Left renal pelvis (tissue), 4 donors: ENCODE measurements at places on chromosomes 11 and 22.

DNA sequence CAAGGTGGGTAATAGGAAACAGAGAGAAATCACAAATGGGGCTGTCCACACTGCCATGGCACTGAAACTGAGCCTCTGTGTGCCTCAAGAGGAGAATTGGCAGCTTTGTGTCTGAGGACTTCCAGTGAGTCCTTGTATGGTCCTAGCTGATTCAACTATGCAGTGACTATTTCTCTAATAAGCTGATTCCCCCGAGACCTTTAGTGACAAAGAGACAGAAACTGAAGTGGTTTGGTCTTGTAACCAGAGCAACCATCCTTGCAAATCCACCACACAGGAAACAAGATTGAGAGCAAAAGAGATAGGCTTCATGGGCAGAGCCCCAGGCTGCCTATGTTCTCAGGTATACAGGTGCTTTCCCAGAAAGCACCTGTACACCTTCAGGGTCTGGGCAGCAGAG lies 1038.5 kb downstream of the NTM start:
- DNase-seq, result no peak

- no peak for DNase-seq
Measured at GRCh38 chr22:44225812-44226211, 45.1 kb downstream of the PARVG start.

- DNase-seq, result no peak
Measured at GRCh38 chr11:85930879-85931366, 75.7 kb downstream of the CCDC83 start.

- DNase-seq, result no peak
Measured at GRCh38 chr11:38481391-38481790, 1883.4 kb upstream of the RAG2 start.

- no peak for DNase-seq
Measured at GRCh38 chr11:73186886-73187285, 31.2 kb upstream of the P2RY2 start.

- no peak for DNase-seq
Measured at GRCh38 chr11:76153571-76153923, 52.8 kb downstream of the WNT11 start.

- no peak for DNase-seq
Measured at GRCh38 chr11:32411942-32412615, 23.3 kb downstream of the WT1 start.

DNA sequence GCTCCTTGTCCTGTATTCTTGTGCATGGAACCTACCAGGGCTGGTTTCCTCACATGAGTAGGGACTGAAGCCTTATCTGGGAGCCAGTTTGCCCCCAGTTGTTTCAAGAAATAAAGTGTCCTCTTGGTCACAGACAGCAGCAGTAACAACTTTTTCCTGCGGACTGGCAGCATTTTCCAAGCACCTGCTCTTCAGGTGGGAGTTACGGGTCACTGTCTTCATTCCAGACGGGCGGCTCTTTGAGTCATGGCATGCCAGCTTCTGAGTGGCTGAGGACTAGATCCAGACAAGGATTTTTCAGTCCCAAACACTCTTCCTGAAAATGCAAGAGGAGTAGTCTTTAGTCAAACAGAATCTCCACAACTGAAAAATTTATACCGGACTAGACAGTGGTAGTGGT lies 2.7 kb upstream of the CD44 start:
- DNase-seq, result no peak

DNA sequence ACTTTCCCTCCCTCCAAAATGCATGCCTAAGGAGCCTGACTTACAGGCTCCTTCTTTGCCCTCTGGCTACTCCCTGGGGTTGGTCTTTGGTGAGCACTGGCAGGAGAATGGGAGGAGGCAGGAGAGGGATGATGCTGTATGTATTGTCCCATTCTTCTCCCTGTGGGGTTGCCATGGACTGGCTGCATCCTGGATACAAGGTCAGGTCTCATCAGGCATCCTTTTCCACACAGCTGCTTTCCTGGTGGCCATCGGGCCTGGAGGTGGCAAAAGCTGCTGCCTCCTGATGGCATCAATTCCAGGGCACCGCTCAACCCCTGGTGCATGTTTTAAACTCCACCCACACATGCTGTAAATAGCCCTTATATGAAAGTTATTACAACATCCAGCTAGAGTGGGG lies 257.2 kb downstream of the ETS1 start:
- no peak for DNase-seq

GRCh38 chr22:28112548-28113043 lies 193.5 kb upstream of the PITPNB start:
- no peak for DNase-seq

DNA sequence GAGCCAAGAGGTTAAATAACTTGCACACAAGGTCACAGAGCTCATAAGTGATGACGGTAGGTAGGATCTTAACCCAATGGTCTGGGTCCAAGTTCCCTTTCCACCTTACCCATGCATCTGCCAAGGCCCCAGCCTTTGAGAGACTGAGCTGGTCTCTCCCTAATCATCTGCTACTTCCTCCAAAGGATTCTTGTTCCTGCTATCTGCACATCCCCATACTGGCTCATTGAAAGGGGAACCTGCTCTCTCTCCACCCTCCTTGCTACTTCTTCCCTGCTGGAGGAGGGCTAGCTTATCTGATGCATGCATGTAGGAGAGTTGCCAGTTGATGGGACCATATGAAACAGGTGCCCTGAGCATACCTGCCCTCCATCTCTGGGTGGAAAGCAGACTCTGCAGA lies 47.7 kb downstream of the COMMD9 start:
- no peak for DNase-seq

GRCh38 chr11:100297516-100297915 lies 389.6 kb upstream of the ARHGAP42 start:
- no peak for DNase-seq

- no peak for DNase-seq
Measured at GRCh38 chr22:42262964-42263363, 7.5 kb downstream of the TCF20 start.

- DNase-seq, result peak; percentile 68
Measured at GRCh38 chr22:29871684-29872083, 11.3 kb upstream of the MTMR3 start.

- DNase-seq, result no peak
Measured at GRCh38 chr11:67286621-67287333, 2.3 kb upstream of the ANKRD13D start.

DNA sequence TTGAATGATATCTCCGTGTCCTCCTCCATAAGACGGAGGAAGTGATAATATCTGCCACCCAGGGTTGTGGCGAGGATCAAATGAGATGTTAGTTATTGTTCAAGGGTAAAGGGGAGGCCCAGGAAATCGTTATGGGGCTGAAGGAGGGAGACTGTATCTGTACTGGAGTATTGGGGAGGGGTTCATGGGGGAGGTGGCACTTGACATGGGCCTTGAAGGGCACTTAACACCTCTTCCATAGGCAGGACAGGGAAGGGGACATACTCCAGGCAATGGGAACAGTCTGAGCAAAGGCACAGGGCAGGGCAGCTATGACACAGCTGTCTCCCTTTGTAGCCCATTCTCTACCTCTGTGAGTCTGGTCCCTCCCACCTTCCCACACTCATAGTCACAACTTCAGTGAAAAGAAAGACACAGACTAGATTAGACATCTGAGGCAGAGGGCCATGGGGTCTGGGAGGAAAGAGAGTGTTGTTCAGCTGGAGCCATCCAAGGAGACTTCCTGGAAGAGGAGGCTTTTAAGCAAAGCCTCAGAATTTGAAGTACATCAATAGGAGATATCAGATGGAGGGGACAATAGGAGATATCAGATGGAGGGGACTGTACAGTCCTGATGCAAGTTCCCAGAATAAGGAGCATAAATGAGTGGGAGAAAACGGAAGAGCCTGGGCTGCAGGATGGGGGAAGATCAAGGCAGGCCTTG lies 15.8 kb upstream of the DGKZ start:
- no peak for DNase-seq

- DNase-seq, result no peak
Measured at GRCh38 chr22:27580311-27580897, 221.2 kb downstream of the MN1 start.

DNA sequence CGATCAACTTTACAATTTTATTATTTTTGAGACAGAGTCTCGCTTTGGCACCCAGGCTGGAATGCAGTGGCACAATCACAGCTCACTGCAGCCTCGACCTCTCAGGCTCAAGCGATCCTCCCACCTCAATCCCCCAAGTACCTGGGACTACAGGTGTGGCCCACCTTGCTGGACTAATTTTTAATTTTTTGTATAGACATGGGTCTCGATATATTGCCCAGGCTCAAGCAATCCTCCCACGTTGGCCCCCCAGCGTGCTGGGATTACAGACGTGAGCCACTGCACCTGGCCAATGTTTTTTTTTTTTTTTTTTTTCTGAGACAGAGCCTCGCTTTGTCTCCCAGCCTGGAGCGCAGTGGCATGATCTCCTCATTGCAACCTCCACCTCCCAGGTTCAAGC lies 2.0 kb upstream of the PPFIA1 start:
- no peak for DNase-seq

- peak; percentile 58 for DNase-seq
Measured at GRCh38 chr22:23849009-23850006, 8.4 kb upstream of the SLC2A11 start.

- DNase-seq, result no peak
Measured at GRCh38 chr22:19878461-19879245, 24.0 kb upstream of the GNB1L start.
